ENCODE measurements at places on chromosomes 4 and X.
A peak's percentile ranks its signal among the peaks of the same experiment; 100 is the strongest.

DNA sequence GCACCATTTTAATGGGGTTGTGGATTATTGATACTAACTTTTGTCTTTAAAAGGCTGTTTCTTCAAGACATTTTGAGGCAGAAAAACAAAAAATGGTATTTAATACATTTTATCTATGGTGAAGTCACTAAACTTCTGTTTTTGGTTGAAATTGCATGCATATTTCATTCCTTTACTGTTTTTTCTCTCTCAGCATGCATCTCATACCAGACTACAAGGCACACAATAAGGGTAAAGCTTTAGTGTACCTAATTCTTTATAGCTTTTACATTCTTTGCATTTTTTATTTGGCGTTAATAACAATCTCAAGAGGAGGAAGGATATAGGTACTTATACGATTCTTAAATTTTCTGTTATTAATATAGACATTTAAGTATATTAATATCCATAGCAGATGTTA lies 151.0 kb upstream of the DKK2 start:
- DNase-seq = no peak

DNA sequence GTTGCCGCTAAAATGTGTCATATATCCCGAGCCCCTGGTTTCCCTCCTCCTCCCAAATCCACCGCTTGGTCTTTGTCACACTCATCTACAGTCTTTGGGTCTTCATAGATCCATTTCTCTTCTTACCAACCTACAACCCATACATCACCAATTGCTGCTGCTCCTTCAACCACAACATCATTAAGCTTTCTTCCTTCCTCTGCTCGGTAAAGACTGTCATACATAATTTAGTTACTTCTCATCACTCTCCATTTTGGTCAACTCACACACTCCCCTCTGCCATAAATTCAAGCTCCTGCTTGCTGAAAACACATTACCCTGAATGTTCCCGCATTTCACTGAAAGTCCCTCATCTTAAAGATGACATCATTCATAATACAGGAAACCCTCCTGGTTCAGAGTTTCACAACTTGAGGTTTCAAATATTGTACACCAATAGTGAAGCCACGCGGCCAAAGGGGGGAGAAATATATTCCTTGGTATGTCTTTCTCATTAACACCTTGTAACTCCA lies 1.7 kb upstream of the DCTD start:
- no peak for DNase-seq

DNA sequence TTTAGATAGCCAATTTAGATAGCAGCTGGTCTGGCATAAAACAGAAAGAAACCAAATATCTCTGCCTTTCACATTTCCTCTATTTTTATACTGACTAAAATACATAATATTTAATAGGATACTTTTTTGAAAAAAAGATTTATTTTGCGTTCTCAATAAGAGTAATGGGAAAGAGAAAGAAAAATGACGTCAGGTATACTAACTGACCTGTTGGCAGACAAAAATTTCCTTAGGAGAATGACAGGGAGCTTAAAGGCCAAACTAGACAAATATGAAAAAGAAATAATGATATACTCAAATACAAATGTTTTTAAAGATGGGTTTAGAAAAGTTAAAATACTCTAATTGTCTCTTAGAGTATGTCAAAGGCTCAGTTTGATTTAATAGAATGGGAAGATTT lies 309.4 kb upstream of the ADGRL3 start:
- DNase-seq = no peak

- DNase-seq = no peak
Measured at GRCh38 chr4:80422727-80423404, 87.3 kb downstream of the CFAP299 start.

DNA sequence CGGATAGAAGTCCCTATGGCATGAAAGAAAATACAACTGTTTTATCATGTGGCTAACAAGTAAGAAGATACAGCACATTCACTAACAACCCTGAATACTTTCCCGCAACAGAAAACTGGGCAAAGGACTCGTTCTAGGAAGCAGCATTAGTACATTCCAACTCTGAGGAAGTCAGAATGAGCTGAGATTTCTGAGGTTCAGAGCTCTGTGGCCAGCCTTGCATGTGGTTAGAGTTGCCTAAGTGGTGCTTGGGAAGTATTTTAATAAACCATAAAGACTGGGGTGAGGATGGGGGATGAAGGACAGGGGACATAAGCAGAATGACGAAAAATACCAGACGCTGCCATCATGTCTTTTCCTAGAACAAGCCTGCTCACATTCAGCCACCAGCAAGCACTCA lies 82.2 kb downstream of the EFHC2 start:
- peak; percentile 25 for DNase-seq

DNA sequence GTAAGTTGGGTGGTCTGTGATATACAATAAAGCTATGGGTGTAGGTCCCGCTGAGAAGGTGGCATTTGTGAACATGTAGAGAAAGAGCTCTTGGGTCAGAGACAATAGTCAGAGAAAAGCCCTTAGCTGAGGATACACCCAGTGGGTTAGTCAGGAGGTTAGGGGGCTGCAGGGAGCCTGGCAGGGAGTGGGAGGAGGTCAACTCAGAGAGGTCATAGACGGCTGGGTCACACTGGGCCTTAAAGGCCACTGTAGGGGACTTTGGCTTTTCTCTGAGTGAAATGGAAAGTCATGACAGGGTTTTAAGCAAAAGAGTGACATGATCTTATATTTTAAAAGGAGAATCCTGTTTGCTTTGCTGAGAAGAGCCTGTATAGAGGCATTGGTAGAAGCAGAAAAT lies 16.7 kb downstream of the MGST2 start:
- DNase-seq = no peak

- no peak for DNase-seq
Measured at GRCh38 chr4:7538518-7538917, 103.8 kb upstream of the PSAPL1 start.

GRCh38 chr4:177484613-177485021 lies 42.4 kb upstream of the AGA start:
- peak; percentile 17 for DNase-seq

- peak; percentile 31 for DNase-seq
Measured at GRCh38 chr4:122992057-122992456, 69.7 kb upstream of the NUDT6 start.

- no peak for DNase-seq
Measured at GRCh38 chr4:82562564-82562854, 721 bp upstream of the TMEM150C start.

DNA sequence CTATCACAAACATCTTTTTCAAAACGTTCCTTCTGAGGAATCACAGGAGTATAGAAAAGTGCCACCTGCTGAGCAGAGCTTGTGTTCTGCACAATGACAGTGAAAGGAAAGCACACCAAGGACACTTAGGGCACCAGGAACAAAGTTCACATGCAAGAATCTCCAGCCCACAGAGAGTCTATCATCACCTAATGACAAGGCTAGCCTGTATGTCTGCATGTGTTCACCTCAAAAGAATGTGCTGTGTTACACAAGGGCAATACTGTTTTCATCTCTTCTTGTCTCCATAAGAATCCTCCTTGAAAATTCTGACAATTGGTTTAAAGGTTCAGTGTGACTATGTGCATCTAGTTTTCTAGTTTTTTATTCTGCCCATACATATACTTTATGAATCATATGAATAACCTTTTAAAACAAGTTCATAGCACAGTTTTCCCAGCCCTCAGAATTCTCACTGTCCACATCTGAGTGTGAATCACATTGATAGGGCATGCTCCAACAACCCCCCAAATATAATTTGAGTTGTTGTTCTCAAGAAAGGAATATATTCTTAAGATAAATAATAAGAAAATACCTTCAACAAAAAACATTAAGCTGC lies 118.0 kb downstream of the PWWP3B start:
- DNase-seq = no peak

DNA sequence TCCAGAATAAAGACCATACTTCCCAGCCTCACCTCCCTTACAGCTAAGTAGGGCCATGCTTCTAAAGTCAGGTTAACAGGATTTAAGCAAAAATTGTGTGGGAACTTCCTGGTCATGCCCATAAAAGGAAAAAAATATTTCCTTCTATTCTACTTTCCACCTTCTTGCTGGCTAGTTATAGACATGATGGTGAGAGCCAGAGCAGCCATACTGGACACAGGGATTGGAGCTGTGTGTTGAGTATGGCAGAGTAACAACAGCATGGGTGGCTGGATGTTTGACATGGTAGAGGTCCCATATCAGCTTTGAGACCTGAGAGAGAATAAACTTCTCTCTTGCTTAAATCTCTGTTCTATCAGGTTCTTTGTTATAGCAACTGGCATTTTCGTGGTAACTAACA lies 15.1 kb upstream of the CBR4 start:
- DNase-seq = no peak

DNA sequence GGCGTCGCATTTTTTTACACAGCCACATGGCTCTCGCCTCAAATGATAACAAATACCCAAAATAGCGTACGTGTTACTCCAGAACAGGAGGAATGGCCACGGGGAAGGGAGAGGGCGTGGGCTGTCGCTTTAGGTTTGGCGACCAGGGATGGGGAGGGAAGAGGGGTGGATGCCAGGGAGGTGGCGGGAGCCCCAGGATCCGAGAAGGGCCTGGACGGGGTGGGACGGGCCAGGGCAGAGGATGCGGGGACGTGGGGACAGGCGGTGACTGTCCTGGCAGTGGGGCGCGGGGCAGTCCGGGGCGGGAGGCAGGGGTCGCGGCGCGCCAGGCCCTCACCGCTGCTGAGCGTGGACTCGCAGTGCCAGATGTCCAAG lies 631 bp downstream of the TMEM47 start:
- DNase-seq = no peak

DNA sequence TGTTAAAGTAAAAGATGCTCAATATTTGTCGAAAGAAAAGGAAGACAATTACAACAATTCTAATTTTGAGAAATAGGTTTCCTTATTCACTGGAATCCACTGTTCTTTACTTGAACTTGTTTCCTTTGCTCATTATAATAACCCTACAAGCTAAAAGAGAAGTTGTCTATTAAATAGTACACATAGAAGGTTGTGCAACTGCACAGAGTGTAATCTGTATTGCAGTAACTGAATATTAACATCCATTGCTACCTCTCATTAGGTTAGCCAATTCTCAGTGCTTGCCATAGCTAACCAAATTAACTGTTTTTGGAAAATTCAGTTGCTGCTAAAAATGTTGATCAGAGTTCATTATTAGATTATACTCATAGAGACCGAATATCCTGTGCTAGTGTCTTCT lies 120.0 kb downstream of the PDLIM5 start:
- DNase-seq = no peak

- DNase-seq = no peak
Measured at GRCh38 chr4:25377572-25378436, 741 bp downstream of the ANAPC4 start.

- DNase-seq = peak; percentile 2
Measured at GRCh38 chr4:159341522-159341921, 238.6 kb downstream of the RAPGEF2 start.

DNA sequence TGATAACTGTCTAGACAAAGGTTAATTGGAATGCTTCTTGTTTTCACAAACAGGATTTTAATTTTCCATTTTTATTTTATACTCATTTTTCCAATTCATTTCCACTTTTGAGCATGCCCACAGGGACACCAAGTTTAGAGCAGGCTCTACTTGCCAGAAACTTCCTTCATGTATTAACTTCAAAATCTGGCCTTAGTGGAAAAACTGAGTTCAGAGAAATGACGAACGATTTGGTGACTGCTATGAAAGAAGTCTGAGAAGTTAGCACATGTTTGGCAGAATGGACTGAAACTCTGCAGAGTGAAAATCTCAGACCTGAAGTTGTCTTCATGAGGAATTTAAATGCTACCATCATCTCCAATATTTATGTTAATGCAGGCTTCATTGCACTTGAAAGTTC lies 214.1 kb downstream of the THOC2 start:
- DNase-seq = no peak

GRCh38 chr4:101186567-101187184 lies 160.7 kb downstream of the PPP3CA start:
- DNase-seq = no peak

GRCh38 chr4:184453365-184454160 lies 20.8 kb downstream of the IRF2 start:
- peak; percentile 65 for DNase-seq

DNA sequence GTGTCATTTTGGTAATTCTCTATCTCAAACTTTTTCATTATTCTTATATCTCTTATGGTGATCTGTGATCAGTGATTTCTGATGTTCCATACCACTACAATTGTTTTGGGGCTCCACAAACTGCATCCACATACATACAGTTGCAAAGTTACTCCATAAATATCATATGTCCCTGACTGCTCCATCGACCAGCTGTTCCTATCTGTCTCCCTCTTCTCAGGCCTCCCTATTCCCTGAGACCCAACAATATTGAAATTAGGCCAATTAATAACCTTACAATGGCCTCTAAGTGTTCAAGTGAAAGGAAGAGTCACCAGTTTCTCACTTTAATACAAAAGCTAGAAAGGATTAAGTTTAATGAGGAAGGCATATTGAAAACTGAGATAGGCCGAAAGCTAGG lies 108.7 kb downstream of the ANAPC10 start:
- no peak for DNase-seq

GRCh38 chr4:132218406-132218805 lies 930.7 kb upstream of the PCDH10 start:
- DNase-seq = no peak

GRCh38 chrX:65658229-65658628 lies 9.2 kb upstream of the MSN start:
- no peak for DNase-seq

DNA sequence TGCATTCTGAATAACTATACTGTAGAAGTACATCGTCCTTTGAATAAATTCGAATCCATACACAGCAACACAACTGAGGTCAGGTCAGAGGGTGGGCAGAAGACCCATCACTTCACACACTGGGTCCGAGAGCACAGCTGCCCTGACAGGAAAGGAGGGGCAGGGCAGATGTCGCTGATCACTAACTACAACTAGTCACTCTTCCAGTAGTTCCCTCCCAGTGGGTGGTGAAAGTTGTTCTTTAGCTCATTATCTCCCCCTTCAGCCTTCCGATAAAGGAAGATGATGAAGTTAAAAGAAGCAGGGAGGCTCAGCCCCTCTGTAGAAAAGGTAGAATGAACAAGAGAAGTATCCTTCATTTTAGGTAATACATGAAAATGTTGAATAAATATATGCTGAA lies 278.9 kb downstream of the INPP4B start:
- DNase-seq = no peak

- no peak for DNase-seq
Measured at GRCh38 chrX:43717161-43717560, 61.1 kb downstream of the MAOA start.

- DNase-seq = no peak
Measured at GRCh38 chr4:43238585-43238984, 346.1 kb downstream of the GRXCR1 start.

DNA sequence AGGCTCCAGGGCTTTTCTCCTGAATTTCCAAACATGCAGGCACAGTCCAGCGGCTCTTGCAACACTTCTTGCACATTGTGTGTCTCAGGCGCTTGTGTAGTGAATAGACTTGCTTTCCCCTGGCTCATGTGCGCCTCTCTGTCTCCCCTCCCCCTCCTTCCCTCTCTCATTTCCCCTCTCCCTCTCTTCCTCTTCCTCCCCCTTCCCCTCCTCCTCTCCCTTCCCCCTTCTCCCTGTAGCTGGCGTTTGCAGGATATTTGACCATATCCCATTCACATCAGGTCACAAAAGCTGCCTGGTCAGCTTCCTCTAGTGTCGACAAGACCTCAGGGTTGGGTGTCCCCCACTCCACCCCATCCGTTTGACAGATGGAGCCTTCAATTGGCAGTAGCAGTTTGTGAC lies 2.4 kb downstream of the CHST7 start:
- no peak for DNase-seq

Measured in stromal cell of bone marrow (primary cell).